Activated T-cell treated with anti-CD3 and anti-CD28 coated beads, Interleukin-2, amount 50 U/mL, for 48 hours (primary cell): ENCODE measurements at places on chromosomes 7 and 10.

DNA sequence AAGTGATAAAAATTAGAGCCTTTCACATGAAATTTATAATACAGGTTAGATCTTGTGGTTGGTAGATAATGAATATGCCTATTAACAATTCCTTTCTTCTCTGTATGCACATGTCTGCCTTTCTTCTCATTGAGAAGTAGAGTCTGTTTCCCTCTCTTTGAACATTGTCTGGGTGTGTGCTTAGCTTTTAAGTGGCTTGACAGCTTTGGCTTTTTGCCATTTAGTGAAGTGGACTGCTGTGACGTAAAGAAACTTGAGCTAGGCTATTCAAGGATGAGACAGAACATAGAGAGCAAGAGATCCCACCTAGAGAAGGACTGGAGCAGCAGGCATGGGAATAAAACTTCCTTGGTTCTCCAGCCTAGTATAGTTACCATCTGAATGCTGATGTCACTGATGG lies 996.7 kb upstream of the CELF2 start:
- DNase-seq: no peak

DNA sequence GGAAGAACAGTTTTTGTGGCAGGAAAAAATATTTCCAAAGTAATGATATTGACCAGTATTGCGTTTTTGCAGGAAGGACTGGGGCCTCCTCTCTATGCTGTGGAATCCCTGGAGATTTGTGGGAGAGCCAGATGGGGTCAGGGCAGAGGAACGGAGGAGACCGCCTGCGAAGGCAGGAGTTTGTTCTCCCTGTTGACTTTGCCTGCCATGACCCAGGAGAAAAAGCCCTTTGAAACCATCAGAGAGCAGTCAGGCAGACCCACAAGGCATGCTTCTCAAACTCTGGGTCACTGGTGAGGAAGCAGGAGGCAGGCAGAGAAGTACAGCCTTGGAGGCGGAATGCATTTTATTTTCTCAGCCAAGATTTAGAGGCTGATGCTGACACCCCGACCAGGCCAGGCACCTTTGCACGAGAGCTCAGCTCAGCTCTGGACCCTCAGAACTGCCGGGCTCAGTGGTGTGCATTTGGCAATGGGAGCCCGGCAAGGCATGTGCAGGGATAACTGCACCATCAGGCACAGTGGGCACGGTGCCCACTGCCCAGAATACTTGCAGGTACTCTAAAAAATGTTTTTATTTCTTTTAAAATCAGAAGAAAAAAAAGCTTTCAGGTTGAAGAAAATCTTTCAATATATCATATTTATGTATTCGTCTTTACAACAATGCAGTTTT lies 410.4 kb downstream of the RPS24 start:
- DNase-seq: no peak

GRCh38 chr10:86062647-86063145 lies 303.9 kb downstream of the GRID1 start:
- no peak for DNase-seq

GRCh38 chr7:73521636-73522104 lies 423 bp downstream of the BAZ1B start:
- no peak for DNase-seq

- no peak for DNase-seq
Observed at GRCh38 chr7:43204081-43204480, 91.6 kb downstream of the HECW1 start.

DNA sequence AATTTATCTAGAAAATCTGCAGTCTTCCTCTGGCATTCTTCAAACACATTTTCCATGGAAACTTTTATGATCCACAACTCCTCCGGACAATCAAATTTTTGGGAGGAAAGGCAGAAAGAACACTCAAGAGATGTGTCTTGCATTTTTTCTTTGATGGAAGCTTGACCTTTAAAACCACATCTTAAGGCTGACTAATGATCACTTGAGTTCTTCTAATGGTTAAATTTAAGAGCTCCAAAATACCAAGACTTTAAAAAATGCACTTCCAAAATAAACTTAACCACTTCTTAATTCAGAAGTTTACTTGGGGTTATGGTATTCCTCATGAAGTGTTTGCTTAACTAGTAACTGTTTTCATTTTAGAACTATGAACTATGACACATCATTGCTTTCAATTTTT lies 43.3 kb downstream of the ETV1 start:
- no peak for DNase-seq

DNA sequence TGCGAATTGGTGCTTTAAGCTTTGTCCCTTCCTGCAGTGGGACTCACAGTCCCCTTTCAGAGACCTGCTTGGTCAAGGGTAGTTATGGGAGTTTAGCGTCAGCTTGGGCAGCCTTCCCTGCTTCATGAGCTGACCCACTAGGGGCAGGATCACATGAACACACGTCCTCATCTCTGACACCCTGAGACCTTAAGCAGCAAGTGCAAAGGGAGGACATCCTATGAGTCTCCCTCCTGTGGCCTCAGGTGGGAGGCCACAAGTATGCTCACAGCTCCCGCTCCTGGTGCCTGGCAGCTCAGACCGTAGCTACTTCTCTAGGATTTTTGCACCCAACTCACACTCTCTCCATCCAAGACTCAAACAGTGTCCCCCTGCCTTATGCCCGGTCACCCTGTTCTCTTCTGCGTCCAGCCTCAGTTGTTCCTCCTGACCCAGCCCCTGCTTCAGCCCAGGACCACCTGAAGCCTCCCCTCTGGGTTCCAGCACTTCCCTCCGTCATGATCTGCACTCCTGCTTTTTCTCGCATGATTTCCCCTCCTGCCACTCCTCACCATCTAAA lies 136.6 kb upstream of the FAM20C start:
- no peak for DNase-seq

GRCh38 chr10:121595806-121596688 lies 2.2 kb downstream of the FGFR2 start:
- DNase-seq: no peak

GRCh38 chr7:37028909-37029440 lies 304.7 kb upstream of the AOAH start:
- peak; percentile 65 for DNase-seq

DNA sequence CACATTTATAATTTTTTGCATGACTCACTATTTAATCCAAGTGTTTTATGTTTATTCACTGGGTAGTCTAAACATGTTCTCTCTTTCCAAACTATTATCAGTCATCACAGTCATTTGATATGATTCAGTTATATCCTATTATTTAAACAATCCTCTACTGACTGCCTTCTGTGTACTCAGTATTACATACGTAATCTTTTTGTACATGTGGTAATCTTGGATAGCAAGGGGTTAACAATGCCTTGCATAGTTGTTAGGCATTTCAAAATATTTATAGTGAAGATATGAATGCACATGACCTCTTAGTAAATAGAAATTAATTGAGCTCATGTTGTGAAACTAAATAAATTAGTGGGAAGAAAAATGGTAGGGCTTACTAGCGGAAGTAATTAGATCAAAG lies 379.4 kb upstream of the KIAA1217 start:
- no peak for DNase-seq

- DNase-seq: no peak
Observed at GRCh38 chr7:39099146-39099545, 121.4 kb downstream of the POU6F2 start.

DNA sequence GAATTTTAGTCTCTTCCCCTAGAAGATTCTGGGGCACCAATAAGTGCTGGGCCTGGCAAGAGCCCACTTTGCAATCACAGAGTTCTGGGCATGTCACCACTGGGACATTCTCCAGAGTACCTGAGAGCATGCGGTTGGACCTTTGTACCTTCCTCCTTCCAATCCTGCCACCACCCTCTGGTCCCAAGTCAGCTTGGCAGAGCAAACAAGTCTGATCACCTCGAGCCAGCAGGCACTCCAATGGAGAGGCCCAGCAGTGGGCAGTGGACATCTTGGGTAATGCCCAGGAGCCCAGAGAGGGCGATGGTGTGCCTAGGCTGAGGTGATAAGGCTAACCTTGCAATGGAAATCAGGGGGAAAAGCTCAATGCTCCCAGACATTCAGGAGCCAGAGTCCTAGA lies 43.4 kb downstream of the SH3PXD2A start:
- DNase-seq: no peak

DNA sequence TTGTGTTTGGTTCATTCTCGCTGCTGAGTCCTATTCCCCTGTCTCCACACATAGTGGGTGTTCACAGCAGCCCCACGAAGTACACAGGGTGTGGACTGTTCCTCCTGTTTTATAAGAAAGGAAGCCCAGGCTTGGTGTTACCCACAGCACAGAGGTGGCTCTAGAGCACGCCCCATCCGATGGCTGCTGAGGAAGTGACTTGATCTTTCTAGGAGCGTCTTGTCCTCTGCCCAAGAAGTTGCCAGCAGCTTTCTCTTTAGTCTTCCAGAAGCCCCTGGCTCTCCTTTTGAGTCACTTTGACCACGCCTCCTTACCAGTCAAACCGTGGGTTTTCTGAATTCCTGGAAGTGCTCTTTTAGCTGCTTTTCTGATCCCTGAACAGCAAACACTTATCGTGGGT lies 94.0 kb downstream of the GRK5 start:
- DNase-seq: peak; percentile 79

DNA sequence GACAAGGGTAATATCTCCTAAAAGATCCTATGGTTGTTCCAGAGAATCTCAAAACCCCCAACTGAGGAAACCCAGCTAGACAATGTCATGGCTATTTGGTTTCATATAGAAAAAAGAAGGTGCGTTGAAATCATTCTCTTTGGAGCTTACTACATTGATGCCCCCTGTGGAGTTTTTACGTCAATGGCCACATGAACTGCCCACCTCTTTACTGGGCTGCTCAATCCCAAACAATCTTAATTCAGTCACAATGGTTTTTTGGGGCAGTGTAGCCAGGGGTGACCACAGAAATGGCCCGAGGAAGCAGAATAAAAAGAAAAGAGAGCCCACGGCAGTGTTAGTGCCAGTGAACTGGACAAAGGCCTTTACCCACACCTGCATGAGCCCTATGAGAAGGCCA lies 7.8 kb downstream of the RBP4 start:
- no peak for DNase-seq

GRCh38 chr7:106063692-106064091 lies 48.4 kb downstream of the SYPL1 start:
- no peak for DNase-seq
